ENCODE measurements at places on chromosomes 7 and 10.

- DNase-seq, result no peak
Observed at GRCh38 chr7:131197920-131198615, 129.6 kb upstream of the MKLN1 start.

DNA sequence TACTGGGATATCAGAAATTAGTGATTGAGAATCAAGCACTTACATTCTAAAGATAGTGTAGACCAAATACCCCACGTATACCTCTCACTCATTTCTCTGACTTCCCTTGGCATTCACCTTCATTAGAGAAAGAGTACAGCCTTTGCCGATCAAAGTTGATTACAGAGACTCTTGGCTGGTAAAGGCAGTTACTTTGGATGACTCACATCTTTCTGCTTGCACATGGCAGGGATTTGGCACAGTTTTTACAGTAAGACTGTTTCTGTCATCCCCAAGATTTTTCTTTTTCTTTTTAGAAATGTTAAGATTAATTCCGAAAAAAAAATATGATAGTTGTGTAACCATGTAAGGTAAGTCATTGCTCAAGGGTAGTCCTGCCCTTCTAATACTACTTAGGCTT is 143.0 kb downstream of the TSPAN12 start:
- DNase-seq, result no peak

- DNase-seq, result no peak
Observed at GRCh38 chr7:69018200-69018599, 580.1 kb upstream of the AUTS2 start.

DNA sequence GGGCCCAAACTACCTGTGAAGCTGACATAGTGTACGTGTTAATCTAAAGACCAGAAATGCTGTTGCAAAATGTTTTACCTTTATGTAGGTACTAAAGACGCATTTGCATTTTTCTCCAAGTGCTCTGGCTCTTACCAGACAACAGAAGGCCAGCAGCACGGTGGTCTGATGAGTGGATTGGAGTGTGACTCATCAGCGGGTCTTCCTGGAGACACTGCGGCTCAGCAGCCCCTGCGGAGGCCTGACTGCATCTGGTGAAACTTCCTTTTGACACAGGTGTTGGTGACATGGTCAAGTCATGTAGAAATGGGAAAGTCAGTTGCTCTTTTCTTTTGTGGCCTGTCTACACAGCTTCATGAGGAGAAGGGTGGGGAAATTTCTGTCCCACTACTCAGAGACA is 723.6 kb downstream of the INHBA start:
- no peak for DNase-seq

All from AG04449 (cell line).